ENCODE measurements at places on chromosomes 2 and 18.

GRCh38 chr2:15875969-15876705 lies 64.2 kb upstream of the MYCN start:
- DNase-seq = no peak

GRCh38 chr2:16135196-16135912 lies 195.0 kb downstream of the MYCN start:
- no peak for DNase-seq

DNA sequence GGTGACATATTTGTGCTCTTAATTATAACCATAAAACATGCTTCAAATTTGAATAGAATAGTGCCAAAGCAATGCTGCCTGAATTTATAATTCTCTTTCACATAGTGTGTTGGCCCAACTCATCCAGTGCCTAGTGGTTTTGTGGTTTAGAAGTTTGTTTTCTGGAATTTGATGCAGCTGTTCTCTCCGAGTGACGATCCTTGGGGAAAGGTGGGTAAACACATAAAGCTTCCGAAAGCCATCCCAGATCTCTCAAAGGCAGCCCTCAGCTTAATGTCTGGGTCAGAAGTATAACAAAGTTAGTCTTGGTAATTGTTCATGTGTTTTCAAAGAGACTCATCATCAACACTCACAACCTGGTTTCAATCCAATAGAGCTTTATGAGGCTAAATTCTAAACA lies 235.6 kb upstream of the CDH2 start:
- DNase-seq = peak; percentile 52

- DNase-seq = no peak
Measured at GRCh38 chr2:96893289-96894150, 23.6 kb upstream of the SEMA4C start.

DNA sequence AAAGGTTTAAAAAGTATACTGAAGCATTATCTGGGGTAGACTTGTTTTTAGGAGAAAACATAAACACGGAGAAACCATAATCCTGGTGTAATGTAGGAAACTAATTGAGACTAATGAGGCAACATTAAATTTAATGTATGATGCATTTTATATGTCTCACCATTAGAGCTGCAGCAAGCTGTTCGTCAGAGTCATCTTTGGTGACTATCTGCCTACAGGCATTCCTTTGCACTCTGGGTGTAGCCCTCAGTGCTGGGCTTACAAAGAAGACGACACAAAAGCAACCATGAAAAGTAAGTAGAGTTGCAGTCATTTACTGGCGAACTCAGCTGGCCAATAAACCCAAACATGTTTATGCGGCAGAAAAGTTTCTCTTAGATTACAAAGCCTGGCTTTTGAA lies 415.3 kb upstream of the ZEB2 start:
- no peak for DNase-seq

All from skeletal muscle cell (primary cell).